ENCODE measurements at places on chromosomes 5 and 9. TPM values are rescaled to one million over a fixed set of nuclear protein-coding genes. Genes with fewer than 3 reads are reported as not detected.

DNA sequence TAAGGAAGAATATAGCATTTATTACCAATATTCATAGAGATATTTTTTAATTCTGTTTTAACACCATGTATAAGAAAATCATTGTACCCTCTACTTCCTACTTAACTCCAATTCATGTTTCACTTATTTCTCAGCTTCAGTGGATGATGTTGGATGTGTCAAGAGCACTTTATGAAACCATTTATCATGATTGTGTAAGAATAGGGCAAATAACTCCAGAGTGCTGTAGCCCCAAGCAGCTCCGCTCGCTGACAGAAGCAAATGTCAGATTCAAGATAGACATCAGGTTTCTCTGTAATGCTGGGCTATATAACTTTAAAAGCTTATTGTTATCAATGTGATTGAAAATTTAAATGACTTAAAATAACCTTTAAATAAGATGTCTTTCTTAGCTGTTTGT is 50.4 kb downstream of the MAST4 start:
- H3K4me3 ChIP-seq, result no peak overlapping the region
- no peaks in the 10 kb centered on the region for H3K36me3 ChIP-seq
- peak; percentile 9 for DNase-seq
- peaks cover 6% of the 10 kb centered on the region for H3K4me1 ChIP-seq

DNA sequence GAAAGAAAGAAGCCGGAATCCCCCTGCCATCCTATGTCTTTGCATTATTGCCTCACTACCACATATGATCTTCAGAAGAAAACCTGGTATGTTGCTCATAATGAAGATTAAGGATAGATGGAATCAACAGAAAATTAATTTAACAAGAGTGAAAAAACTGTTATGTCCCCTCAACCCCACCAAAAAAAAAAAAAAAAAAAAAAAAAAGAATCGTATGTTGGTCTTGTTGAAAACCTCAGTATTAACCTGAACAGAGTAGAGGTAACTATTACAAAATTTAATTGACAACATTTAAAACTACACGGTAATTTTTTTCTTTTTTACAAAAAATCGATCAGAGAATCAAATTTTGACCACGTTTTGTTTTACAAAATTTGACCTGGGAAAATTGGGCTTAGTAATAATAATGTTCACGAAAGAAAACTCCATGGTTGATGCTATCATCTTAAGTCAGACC is 827 bp upstream of the CSNK1A1 start:
- DNase-seq, result no peak
- H3K4me3 ChIP-seq, result peak overlapping the region; percentile 98
- peaks cover 30% of the 10 kb centered on the region for H3K36me3 ChIP-seq
- peak overlapping the region; percentile 96 for H3K27ac ChIP-seq

GRCh38 chr5:119355685-119356611 is at the start of gene TNFAIP8:
TNFAIP8 (plus strand) TSS chr5:119356019; CDS start chr5:119356091, 72 bp downstream.
- peak within 1 kb of the TSS; percentile 88 for H3K4me3 ChIP-seq
- no peaks in the 10 kb centered on the region for H3K27me3 ChIP-seq
- H3K4me1 ChIP-seq, result peaks cover 28% of the 10 kb centered on the region
- H3K36me3 ChIP-seq, result no peaks in the 10 kb centered on the region
- H3K27ac ChIP-seq, result peak within 1 kb of the TSS; percentile 5

GRCh38 chr5:163544836-163545235 is 39.4 kb downstream of the MAT2B start:
- no peak overlapping the region for H3K27ac ChIP-seq
- H3K4me1 ChIP-seq, result no peaks in the 10 kb centered on the region
- no peak for DNase-seq
- no peak overlapping the region for H3K4me3 ChIP-seq
- no peaks in the 10 kb centered on the region for H3K36me3 ChIP-seq

- peaks cover 37% of the 10 kb centered on the region for H3K36me3 ChIP-seq
- H3K4me3 ChIP-seq, result no peak overlapping the region
These were observed 35.5 kb upstream of the CTNNAL1 start for GRCh38 chr9:109048822-109049221.

- H3K27me3 ChIP-seq, result no peaks in the 10 kb centered on the region
- no peak overlapping the region for H3K4me3 ChIP-seq
- H3K4me1 ChIP-seq, result no peaks in the 10 kb centered on the region
- no peaks in the 10 kb centered on the region for H3K36me3 ChIP-seq
- DNase-seq, result no peak
- no peak overlapping the region for H3K27ac ChIP-seq
These were observed 4.9 kb downstream of the SLC34A3 start for GRCh38 chr9:137235424-137236237.

DNA sequence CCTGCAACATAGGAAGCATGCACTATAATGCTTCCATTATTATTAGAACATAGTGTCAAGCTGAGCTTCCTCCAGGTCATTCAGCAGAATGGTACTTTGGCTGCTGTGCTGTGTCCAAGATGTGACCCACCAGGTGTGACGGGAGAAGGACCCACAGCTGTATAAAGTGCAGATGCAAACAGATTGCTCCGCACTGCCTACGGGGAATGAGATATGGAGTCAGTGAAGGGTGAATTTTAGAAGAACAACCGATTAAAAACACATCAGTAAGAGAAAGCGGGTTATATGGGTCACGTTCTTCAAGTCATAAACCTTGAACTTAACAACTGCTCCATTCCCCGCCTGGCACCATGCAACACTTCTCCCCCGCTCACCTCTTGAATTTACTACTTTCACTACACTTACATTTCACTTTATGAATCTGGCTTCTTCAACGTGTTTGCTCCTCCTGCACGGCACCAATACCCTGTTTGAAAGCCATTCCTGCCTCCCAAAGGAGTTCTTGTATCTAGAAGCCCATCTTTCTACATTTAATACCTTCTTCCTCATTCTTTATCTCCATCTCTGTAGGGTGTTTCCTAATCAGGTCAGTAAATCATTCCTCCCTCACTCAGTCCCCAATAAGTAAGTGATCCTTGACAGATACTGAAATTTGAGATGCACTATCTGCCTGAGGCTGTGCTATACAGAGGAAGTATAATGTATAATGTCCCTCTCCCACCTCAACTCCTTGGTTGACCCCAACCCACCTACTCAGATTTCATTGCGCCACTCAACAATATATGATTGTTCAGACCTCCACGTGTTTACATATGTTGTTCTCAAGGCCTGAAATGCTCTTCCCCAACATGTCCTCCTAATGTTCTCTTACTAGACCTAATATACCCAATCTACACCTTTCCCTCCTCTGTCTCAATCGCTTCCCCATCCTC is 25.9 kb downstream of the BRINP1 start:
- H3K4me1 ChIP-seq, result no peaks in the 10 kb centered on the region
- no peaks in the 10 kb centered on the region for H3K36me3 ChIP-seq
- no peaks in the 10 kb centered on the region for H3K27me3 ChIP-seq
- DNase-seq, result no peak
- H3K4me3 ChIP-seq, result no peak overlapping the region
- no peak overlapping the region for H3K27ac ChIP-seq

The ZMAT2 gene
- total RNA-seq, result 43.1 TPM

The SPATA31A7 gene
- total RNA-seq, result not detected

The GPR151 gene
- total RNA-seq, result not detected

The SLC46A2 gene
- not detected for total RNA-seq

The KCNV2 gene
- total RNA-seq, result not detected

The PCDHGA3 gene
- total RNA-seq, result 7.5 TPM

The CDH9 gene
- total RNA-seq, result not detected

The PCDHB4 gene
- 0.22 TPM for total RNA-seq
